ENCODE measurements at places on chromosomes 7 and 10.
A peak's percentile ranks its signal among the peaks of the same experiment; 100 is the strongest.

GRCh38 chr7:23655433-23655832 lies 24.6 kb upstream of the FAM221A start:
- DNase-seq = no peak

DNA sequence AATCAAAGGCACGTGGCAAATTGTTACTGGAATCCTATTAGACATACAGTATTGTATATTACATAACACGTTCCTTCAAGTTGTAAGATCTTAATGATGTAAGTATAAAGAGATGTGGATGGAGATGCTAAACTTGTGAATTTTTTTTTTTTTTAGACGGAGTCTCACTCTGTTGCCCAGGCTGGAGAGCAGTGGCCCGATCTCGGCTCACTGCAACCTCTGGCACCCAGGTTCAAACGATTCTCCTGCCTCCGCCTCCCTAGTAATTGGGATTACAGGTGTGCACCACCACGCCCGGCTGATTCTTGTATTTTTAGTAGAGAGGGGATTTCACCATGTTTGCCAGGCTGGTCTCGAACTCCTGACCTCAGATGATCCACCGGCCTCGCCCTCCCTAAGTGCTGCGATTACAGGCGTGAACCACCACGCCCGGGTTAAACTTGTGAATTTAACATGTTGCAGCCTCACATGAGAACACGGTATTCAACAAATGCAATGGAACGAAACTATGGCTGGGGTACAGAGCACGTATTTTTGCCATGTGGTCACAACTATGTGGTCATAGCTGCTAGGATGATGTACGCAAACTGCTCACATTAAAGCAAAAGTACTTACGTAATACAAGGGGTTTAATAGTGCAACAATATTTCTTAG lies 818 bp upstream of the SUPV3L1 start:
- DNase-seq = no peak

DNA sequence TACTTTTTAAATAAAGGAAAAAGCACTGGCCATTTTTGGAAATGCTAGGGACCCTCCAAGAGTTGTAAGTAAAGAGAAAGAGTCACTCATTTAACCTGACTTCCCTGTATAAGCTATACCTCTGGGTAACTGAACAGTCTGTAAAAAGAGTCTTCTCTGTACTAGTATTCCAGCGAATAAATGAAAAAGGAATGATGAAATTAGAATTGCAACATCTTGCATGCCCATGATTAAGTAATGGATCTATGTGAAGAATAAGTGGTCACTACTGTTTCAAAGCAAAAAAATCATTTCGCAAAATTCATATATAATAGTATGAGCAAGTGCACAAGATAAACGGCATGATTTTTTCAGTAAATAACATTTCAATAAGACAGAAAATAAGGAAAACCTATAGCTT lies 116.8 kb downstream of the ZFAND4 start:
- no peak for DNase-seq

- DNase-seq = peak; percentile 26
Observed at GRCh38 chr10:78973901-78974616, 94.7 kb upstream of the ZMIZ1 start.

DNA sequence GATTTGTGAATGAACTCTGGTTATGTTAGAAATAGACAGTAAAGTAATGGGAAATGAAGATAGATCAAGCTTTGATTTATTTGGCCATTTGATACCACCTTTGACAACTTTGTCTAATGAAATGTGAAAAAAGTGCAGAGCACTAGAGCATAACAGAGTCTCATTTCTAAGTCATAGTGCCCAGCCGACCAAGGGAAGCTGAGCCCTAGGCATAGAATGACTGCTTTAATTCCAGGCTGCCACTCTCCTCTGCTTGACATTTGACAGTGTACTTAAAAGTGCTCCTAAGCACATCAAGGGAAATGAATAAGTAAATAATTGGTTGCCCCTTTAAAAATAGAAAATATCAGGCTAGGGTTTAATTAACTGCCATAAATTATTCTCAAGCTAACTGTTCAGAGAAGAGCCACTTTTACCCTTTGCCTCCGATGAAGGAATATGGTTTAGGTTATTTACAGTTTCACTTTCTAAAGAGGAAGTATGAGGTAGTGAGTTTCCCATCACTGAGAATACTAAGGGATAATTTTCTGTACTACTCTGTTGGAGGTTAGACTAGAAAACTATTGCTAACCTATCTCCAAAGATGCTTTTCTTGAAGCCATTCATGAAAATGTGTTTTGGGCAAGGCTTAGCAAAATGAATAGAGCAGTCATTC lies 591.6 kb downstream of the REEP3 start:
- DNase-seq = no peak

- DNase-seq = no peak
Observed at GRCh38 chr7:18508443-18509427, 13.2 kb downstream of the HDAC9 start.

GRCh38 chr10:53489335-53490182 lies 717.0 kb upstream of the MBL2 start:
- DNase-seq = no peak

- no peak for DNase-seq
Observed at GRCh38 chr7:142348100-142348499, 90.2 kb upstream of the PRSS58 start.

DNA sequence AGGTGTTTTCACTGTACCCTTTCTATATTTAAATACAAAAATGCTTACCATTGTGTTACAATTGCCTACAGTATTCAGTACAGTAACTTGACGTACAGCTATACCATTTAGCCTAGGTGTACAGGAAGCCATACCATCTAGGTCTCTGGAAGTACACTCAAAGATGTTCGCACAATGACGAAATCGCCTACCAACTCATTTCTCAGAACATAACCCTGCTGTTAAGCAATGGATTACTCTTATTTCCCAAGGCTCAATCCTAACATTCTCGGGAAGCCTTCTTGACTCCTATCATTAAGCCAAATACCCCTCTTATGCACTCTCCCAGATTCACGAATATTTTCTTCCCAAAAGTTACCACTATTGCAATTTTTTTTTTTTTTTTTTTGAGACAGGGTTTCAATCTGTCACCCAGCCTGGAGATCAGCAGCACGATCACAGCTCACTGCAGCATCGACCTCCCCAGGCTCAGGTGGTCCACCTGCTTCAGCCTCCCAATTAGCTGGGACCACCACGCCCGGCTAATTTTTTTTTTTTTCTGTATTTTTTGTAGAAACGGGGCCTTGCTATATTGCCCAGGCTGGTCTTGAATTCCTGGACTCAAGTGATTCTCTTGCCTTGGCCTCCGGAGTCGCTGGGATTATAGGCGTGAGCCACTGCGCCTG lies 1.5 kb downstream of the CWF19L1 start:
- no peak for DNase-seq

GRCh38 chr7:45080265-45080957 lies 8.4 kb downstream of the NACAD start:
- DNase-seq = no peak

DNA sequence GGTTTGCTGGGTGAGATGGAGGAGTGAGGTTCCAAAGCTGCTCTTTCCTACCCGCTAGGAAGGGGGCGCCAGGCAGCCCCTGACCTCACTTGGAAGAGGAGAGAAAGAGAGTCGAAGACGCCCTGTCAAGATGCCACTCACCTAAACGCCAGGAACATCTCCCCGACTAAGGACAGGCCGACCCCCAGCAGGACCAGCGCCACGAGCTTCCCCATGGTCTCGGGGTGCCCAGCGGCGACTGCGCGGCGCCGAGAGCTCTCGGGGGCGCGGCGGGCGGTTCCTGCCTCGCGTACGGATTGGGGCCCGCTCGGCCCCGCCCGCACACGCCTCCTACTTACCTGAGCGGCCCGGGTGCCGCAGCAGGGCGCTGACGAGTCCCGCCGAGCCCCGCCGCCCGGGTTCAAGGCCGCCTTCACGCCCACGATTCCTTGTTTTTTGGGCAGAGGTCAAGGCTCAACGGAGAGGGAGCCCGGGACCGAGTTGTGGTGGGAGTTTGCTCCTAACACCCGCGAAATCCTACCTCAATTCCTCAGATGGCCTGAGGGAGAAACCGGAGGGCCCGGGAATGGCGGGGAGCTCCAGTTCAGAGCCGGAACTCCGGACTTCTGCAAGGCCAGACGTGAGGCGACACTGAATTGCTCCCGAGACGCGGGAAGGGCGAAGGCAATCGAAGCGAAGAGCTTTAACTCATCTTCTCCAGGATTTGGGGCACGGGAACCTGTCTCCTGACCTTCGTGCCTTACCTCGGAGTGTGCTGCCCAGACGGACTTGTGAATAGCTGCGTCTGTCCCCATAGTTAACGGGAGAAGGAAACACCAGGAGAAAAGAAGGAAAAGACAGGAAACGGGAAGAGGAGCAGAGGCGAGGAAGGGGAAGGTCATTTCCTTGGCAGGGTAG lies at the start of gene PON3:
Gene PON3 (minus strand): TSS at position 240 of the 897 bp plus-strand sequence. CDS start 25 bp downstream, at position 215.
- peak; percentile 8 for DNase-seq

- no peak for DNase-seq
Observed at GRCh38 chr7:41842956-41843355, 140.1 kb upstream of the INHBA start.

- DNase-seq = no peak
Observed at GRCh38 chr7:57375783-57376182, 74.2 kb upstream of the ZNF716 start.

GRCh38 chr7:149444287-149444686 lies 16.6 kb downstream of the ZNF777 start:
- no peak for DNase-seq

Data from stimulated activated CD4-positive, alpha-beta T cell treated with anti-CD3 and anti-CD28 coated beads, Interleukin-12 subunit alpha, Interleukin-12 subunit beta, amount 100 ng/mL, for 24 hours (primary cell).